Suppressor macrophage (primary cell): ENCODE measurements at places on chromosomes 12 and 14.

DNA sequence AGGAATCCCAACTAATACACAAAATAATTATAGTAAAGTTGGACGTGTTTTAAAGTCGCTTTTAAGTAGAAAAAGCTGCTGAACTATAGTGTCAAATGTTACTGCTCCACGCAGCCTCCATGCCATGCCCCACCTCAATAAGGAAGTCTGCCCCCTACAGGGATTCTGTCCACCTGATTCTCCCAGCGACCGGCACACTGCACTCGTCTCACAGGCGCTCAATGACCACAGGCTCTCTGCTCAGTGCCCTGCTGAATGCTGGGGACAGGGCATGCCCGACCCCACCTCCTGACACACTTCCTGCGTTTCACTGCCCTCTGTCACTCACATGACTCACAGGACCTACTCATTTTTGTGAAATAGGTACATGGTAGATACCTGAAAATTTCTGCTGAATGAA is 48.9 kb downstream of the BDKRB1 start:
- no peak for DNase-seq

DNA sequence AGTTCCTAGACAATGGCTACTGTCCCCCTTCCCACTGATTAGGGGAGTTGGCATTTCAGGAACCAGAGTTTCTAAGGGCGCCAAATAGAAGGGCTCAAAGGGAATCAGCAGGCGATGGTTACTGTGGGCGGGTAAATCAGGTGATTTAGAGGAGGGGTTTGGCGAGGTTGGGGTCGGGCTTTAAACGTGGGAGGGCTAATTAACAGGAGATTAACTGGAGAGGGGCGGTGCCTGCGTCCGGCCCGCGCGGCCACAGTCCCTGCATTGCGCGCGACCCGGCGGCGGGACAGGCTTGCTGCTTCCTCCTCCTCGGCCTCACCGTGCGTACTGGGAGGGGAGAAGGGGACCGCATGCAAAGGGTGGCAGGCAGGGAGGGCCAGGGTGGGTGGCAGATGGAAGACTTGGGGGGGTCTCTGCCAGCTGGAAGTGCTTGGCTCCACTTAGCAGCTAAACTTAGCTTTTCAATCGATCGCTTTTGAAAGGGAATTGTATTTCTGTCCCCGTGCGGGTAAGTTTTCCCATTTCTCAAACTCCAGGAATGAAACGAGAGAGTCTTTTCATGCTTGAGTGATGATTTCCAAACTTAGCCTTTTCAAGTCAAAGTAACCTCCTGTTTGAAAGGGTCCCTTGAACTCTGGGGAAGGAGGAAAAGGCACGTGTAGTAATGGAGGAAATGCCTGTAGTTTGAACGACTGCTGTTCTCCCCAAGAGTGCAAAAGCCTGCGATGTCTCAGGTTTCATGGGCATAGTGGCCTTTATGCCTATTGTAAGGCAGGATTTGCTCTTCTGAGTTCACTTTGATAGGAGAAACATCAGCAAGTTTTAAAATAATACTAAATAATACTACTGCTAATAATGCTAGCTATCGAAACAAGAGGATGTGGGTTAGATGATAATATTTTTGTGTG is at the start of gene MGST1:
Gene MGST1 (plus strand): TSS at position 255 of the 908 bp plus-strand sequence. CDS start 6,608 bp downstream, outside the sequence.
- peak; percentile 78 for DNase-seq

GRCh38 chr12:86613311-86613710 is 357.1 kb upstream of the MGAT4C start:
- DNase-seq = no peak

DNA sequence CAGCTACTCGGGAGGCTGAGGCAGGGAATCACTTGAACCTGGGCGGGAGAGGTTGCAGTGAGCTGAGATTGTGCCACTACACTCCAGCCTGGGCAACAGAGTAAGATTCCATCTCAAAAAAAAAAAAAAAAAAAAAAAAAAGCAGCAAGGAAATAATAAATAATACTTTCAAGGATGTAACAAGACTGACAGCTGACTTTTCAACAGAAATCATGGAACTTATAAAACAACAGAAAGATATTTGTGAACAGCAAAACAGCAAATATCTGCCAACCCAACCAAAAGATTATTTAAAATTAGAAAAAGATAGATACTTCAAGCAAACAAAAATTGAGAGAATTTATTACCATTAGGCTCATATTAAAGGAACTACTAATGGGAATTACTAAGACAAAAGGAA is 115.1 kb downstream of the TSHR start:
- DNase-seq = no peak

DNA sequence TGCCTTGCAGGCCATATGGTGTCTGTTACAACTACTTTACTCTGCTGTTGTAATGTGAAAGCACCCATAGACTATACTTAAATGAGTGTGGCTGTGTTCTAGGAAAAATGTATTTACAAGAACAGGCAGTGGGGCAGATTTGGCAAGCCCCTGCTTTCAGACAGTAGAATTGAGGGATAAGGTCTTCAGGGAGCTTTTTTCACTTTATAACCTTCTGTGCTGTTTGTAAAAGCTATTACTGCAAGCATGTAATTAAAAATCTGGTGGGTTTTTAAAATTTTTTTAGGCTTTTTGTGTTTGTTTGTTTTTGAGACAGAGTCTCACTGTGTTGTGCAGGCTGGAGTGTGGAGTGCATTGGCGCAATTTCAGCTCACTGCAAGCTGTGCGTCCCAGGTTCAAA is 73.9 kb downstream of the VEZT start:
- no peak for DNase-seq

DNA sequence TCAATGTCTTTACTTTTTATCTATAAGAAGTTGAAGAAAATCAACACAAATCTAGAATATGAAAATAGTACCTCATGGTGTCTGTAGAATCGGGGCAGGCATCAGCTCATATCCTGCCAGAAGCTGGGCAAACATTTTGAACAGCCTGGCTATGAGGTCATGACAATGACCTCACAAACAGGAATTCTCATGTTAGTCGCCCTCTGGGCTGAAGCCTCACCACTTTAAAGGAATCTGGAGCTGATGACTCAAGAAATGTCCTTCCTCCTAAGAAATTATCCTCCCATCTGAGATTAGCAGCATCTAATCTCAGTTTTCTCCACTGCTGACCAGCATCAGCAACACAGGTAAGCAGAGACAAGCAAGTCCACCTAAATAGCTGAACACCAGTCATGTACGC is 27.1 kb downstream of the CLIP1 start:
- DNase-seq = no peak

- DNase-seq = no peak
Measured at GRCh38 chr14:33014710-33015109, 76.0 kb downstream of the NPAS3 start.

- no peak for DNase-seq
Measured at GRCh38 chr12:105887131-105887530, 251.6 kb downstream of the NUAK1 start.

GRCh38 chr14:69572030-69572840 is 2.4 kb downstream of the CCDC177 start:
- peak; percentile 20 for DNase-seq

GRCh38 chr14:32608857-32609256 is 279.8 kb downstream of the AKAP6 start:
- DNase-seq = no peak

DNA sequence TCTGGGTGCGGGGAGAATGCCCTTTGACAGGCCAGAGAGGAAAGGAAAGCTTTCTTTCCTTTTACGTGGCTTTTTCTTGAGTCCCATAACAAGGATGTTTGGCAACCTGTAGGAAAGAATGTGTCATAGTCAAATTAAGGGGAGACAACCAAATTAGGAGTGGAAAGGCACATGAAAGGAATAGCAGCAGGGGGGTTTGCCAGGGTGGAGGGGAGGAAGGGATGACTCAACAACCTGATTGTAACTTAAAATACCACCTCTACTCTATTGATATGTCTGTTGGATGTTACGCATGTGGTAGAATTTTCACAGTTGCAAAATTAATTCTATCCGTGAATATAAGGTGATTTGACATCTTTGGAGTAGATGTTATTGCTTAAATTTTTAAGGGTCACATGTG is 28.5 kb upstream of the MYBPC1 start:
- no peak for DNase-seq

- DNase-seq = no peak
Measured at GRCh38 chr12:11204173-11204572, 17.4 kb upstream of the TAS2R42 start.

GRCh38 chr14:71933001-71933587 is 865 bp downstream of the RGS6 start:
- DNase-seq = peak; percentile 6

DNA sequence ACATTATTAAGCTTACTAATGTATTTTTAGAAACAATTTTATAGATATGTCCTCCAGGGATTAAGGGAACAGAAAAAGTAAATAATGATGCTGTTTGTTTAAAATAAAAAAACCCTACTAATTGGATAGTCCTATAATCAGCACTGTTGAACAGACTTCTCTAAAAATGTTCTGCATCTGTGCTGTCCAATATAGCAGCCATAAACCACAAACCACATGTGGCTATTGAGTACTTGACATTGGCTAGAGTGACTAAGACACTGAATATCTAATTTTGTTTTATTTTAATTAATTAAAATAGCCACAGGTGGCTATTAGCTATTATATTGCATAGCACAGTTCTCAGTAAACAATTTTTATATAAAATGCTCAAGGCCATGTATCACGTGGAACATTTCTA is 210.4 kb downstream of the DPY19L2 start:
- DNase-seq = peak; percentile 8

DNA sequence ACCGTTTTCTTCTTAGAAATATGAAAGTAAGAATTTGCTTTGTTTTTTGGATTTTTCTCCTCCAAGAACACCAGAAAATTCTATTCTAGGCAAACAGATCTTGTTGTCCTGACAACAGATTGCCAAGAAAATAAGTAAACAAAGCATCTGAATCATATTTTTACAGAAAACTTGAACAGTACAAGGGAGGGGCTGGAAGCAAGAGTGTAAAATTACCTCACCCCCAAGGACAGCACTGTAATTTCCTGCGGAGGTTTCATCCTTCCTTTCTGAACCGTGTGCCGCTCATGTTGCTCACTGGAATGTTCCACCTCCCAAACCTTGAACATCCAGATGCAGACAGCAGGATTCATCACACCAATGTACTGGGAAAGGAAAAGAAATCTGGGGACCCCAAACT is 5.4 kb upstream of the CAMKK2 start:
- no peak for DNase-seq

GRCh38 chr12:6133642-6134041 is 9.2 kb upstream of the VWF start:
- DNase-seq = no peak

- peak; percentile 67 for DNase-seq
Measured at GRCh38 chr12:116662612-116663144, 75.2 kb downstream of the SPRING1 start.

DNA sequence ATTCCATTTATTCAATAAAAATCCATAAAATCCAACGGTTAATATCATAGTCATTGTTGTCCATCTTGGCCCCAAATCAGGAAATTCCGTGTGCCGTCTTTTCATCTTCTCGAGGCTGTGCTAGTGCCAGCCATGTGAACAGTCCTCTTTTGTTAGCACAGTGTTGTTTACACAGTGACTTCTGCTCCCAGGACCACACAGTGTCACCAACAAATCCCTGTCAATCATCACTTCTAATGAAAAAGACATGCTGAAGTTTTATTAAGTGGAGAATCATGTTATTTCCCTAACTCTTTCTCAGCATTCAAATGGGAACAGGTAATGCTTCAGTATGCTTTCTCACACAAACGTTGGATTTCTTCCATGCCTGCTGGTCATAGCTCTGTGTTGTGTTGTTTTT is 1.9 kb upstream of the SLCO1A2 start:
- no peak for DNase-seq

GRCh38 chr12:63419154-63419553 is 249.1 kb downstream of the DPY19L2 start:
- no peak for DNase-seq

DNA sequence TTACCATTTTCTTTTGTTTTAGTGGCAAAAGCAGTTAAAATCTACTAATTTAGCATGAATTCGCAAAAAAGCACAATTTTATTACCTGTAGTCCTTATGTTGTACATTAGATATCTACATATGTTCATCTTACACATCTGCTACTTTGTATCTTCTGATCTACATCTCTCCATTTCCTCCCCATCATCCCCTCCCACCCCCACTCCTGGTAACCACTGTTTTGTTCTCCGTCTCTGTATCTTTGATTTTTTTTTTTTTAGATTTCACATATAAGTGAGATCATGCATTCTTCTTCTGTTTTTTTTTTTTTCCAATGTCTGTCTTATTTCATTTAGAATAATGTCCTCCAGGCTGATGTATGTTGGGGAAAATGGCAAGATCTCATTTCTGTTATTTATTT is 922.7 kb downstream of the VRK1 start:
- no peak for DNase-seq

GRCh38 chr12:67107751-67108269 is 161.3 kb upstream of the CAND1 start:
- no peak for DNase-seq

GRCh38 chr12:4220536-4221257 is 52.9 kb upstream of the CCND2 start:
- no peak for DNase-seq

DNA sequence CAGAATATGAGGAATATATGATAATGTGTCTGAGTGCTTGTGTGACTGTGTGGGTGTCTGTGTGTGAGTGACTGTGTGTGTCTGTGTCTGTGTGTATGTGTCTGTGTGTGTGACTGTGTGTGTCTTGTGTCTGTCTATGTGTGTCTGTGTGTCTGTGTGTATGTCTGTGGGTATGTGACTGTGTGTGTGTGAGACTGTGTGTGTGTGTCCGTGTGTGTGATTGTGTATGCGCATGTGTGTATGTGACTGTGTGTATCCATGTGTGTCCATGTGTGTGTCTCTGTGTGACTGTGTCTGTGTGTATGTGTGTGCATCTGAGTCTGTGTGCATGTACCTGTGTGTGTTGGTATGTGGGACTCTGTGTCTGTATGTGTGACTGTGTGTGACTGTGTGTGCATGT is 1361.2 kb upstream of the TMEM132C start:
- no peak for DNase-seq

- peak; percentile 77 for DNase-seq
Measured at GRCh38 chr12:71755146-71755892, 656 bp downstream of the RAB21 start.

DNA sequence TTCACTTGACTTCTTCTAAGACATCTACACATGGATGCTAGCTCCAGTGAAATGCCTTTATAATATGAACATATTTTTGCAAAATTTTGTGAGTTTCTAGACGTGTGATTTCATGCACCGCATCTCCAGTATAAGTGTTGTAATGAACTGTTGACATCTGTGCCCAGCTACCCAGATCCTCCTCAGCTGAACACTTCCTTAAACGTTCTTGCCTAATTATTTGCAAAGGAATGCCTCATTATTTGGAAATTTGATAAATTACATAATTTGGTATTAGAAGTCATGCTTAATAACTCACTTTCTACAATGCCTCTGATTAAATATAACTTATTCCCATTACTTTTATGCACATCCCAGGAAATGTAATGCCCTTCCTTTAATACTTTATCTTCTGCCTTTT is 14.0 kb downstream of the OR11G2 start:
- DNase-seq = peak; percentile 19

- DNase-seq = no peak
Measured at GRCh38 chr12:115375186-115375991, 691.4 kb upstream of the TBX3 start.

GRCh38 chr14:87309557-87309956 is 683.4 kb downstream of the GALC start:
- no peak for DNase-seq
